ENCODE measurements at places on chromosomes 2 and 18.

GRCh38 chr18:34893239-34893638, 148.0 kb upstream of the MAPRE2 start:
- no peak for DNase-seq

DNA sequence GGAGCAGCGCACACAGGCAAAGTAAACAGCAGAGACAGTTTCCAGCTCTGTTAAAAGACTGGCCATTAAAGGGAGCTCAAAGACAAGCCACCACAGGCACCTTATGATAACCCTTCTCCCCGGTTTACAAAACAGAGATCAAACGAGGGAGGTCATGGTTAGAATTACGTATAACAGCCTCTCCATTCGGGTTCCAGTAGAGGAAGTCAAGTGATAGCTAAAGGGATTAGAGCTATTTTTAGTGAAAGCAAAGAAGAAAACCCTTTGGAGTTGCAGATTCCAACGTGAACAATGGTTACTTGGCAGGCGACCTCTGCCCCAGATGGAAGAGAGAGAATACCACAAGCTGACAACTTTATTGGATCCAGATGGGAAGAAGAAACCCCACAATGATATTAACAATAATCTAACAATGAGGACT, 31.2 kb upstream of the EDAR start:
- DNase-seq, result no peak

GRCh38 chr18:5537860-5538259, 5.9 kb downstream of the EPB41L3 start:
- DNase-seq, result no peak

DNA sequence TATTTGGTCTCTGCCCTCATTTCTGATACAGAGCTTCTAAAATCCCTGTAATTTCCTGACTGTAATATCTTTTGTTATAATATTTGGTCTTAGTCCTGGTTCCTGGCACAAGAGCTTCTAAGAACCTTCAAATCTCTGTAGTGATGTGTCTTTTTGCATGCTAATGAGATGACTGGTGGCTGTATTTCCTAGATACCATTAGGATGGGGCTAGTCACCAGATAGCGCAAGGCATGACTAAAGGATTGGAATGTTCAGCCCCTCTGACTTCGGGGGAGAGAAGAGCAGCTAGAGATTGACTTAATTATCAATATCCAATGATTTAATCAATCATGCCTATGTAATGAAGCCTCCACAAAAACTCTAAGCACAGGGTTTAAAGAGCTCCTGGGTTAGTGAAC, 620.8 kb upstream of the ACVR2A start:
- DNase-seq, result no peak

All from CD4-positive, alpha-beta T cell treated with Interleukin-2 at 100 ng/mL for 4 hours (primary cell).